Stimulated activated CD4-positive, alpha-beta T cell treated with anti-CD3 and anti-CD28 coated beads, TNF-alpha, amount 100 ng/mL, for 24 hours (primary cell): ENCODE measurements at places on chromosomes 5 and 9.

DNA sequence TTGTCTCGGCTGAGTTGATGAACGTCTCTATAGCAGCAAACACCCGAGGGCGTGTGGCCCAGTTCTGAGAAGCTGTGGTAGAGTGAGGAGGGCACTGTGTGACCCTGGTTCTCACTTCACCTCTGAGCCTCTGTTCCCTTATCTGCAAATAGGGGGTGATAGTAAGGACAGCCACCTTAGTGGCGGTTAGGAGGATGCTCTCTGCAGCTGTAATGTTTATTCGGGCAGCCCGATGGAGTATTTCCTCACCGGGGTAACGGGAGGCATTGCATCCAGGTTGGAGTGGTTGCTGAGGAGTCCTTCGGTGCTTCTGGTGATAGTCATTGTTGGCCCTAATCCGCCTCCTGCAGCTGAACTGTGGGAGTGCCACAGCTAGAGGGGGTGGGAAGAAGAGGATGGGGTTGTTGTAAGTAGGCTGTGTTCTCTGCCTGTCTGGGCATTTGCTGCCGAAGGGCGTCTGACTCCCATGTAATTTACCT, 13.9 kb downstream of the PRRC2B start:
- DNase-seq, result no peak

DNA sequence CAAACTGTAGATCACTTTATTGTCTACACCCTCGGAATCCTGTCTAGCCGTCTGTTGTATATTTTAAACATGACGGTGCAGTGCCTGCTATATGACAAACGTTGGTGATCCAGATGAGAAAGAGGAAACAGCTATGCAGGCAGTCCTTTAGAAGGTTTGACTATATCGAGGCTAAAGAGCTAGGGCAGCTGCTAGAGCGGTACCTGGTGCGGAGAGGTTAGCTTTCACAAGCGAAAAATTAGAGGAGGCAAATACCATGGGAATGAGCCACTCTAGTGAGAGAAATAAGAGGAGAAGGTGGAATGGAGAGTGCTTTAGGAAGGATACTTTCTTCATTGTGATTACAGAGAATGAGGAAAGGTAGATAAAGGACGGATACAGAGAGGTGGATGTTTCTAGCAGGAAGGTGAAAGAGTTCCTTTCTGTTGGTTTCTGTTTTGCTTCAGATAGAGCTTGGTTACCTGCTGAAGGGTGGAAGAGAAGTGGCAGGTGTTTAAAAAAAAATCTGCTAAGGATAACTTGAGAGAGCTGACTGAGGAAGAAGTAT, 959 bp upstream of the FBXL17 start:
- DNase-seq, result no peak

DNA sequence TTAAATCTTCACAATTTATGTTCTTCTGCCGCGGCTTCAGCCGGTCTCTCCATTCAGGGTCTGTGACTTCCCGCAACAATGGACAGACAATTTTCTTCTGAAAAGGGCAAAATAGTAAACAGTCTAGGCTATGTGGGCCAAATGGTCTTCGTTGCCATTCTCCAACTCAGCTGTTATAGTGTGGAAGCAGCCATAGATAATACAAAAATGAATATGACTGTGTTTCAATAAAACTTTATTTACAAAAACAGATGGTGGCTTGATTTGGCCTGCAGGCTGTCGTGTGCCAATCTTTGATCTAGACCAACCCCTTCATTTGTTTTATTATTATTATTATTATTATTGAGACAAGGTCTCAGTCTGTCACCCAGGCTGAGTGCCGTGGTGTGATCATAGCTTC, 28.1 kb downstream of the ATOX1 start:
- no peak for DNase-seq

GRCh38 chr9:87714819-87715218, 11.1 kb upstream of the CTSL start:
- DNase-seq, result no peak

DNA sequence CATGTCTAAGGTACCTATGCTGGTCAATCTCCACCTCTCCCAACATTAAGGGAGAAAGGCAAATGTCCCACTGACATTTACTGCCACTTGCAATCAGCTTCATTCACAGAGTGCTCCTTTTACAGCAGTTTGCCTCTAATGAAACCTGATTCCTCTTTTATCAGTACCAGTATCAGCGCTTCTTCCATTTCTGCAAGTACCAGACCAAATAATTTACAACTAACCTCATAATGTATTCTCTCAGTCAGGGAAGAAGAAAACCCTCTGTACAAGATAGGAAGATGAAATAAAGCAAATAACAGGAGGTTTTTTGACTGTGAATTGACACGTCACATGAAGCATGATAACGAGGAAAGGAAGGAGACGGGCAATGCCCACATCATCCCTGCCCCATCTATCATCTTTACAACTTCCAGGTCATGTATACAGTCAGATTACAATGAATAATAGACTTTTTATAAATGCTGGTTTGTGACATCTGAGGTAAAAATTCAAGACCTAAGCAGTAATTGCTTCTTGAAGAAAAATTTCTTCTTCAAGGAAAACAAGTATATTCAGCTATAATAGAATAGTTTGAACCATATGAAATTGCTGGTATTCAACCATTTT, 21.9 kb downstream of the ABITRAM start:
- no peak for DNase-seq

- DNase-seq, result no peak
Measured at GRCh38 chr9:136950656-136951276, 1.3 kb upstream of the LCN12 start.

- DNase-seq, result no peak
Measured at GRCh38 chr5:63128018-63128417, 549.4 kb downstream of the LRRC70 start.

DNA sequence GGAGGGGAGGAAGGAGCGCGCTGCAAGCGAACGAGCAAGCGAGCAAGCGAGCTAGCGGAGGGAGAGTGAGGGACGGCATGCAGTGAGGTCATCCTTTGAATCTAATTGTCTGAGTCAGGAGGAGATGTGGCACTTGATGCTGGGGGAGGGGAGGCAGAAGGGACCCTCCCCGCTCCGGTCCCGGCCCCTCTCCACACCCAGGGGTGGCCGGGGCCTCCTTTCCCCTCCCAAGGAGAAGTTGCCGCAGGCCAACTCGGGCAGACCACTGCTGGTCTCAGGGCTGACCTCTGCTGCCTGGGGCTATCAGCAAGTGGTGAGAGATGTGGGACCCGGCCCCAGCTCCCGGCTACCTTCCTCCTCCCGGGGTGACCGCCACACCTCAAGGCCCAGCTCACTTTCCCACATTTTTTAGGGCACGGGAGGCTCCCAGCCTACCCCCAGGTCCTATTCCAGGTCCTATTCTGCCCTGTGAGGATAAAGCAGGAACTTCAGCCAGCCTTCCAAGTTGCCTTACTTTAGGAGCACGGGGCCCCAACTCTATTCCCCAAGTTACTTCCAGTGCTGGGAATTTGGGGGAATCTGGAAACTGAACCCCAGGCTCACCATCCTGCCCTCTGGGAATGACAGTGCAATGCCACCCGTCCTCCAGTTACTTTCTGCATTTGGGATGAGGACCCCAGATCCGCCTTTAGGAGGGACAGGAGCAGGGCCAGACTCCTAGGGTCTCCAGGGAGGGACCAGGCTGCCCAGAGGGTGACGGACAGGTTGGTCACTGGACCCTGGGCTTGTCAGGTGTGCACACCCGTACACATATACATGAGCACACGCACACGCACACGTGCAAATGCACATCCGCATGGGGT, 11.1 kb downstream of the CNTFR start:
- DNase-seq, result no peak

DNA sequence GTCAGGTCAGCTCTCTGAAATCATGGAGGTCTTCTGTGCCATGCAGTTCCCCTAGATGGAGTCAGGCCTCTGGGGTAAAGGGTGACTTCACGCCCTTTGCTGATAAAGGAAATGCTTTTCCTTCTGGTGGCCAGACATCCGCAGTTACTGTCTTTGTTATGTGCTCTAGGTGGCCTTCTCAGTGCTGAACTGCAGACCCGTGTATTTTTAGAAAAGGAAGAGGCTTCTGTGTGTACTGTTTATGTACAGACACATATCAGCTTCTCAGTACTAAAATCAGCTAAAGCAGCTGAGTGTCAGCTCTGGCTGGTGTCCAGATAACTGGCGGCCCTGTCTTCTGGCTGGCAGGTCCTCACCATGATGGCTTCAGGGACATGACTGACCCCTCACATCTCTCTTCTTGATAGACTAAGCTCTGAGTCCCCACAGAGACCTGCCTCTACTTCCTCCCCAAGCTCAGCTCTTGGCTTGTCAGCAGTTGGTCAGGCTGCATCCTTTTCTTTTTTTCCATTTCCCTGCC, 75.3 kb downstream of the ARHGAP26 start:
- no peak for DNase-seq

DNA sequence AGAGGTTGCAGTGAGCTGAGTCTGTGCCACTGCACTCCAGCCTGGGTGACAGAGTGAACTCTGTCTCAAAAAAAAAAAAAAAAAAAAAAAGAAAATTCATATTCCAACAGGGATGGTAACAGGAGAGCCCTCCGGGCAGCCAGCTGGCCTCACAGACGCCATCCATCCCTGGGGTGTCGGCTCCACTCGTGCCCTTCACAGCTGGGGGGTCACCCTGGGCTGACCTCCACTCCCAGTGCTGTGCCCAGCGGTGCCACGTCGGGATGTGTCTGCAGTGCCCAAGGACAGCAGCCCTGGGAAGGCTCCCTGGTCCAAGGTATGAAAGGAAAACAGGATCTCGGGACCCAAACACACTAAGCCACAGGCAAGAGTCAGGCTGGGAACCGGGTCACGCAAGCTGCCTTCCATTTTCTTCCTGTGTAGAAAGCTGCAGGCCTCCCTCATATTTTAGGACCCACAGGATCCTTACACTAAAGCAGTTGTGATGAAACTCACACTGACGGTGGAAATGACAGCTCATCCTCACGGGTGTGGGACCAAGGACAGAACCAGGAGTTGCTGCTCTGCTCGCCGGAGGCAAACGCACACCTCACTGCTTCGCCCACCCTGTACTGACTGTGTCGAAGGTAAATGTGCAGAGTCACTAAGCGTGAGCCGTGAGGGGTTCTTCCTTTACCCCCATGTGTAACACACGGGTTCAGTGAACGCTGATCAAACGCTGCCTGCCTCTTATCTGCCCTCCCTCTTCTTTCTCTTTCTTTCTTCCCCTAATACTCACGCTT, 5.3 kb downstream of the SLC12A7 start:
- DNase-seq, result no peak

DNA sequence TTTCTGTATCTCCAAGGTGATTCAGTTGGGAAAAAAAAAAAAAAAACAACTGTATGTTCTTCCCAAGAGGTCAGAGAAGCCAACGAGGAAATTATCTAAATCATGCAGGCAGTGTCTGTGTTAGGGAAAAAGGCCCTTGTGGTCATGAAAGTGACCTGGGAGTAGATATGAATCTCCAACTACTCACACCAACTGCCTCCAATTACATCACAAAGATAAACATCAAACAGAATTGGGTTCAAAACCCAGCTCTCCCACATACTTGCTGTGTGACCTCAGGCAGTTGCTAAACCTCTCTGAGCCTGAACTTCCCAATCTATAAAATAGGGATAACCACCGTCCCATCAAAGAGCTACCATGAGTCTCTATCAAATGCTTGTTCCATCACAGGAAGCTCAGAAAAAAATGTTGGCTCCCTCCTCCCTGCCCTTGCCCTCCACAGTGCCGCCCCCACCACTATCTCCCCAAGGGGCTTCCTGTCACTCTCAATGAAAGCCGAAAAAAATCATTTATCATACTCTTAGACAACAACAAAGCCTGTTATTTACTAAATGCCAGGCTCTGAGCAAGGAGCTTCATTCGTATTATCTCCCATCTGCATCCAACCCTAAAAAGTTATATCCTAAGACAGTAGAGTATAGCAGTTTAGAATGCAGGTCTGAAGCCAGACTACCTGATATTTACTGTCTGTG, 42.9 kb downstream of the CDK5RAP2 start:
- DNase-seq, result no peak

DNA sequence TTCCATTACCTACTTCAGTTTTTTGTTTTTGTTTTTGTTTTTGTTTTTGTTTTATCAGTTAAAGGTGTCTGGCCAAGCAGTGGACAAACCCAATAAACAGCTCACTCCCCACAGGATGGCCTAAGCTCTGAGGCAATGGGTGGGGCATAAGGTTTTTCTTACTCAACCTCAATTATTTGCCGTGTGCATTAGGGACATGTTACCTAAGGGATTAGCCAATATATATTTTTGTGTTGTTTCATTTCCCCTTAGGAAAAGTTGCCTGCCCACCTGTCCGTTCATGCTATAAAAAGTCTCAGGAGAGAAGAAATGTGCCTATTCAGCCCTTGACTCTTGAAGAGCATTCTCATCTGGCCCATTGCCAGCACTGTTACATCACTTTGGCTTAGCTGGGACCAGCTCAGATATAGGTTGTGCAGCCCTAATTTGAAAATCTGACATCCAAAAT, 7.3 kb downstream of the SH3RF2 start:
- no peak for DNase-seq

DNA sequence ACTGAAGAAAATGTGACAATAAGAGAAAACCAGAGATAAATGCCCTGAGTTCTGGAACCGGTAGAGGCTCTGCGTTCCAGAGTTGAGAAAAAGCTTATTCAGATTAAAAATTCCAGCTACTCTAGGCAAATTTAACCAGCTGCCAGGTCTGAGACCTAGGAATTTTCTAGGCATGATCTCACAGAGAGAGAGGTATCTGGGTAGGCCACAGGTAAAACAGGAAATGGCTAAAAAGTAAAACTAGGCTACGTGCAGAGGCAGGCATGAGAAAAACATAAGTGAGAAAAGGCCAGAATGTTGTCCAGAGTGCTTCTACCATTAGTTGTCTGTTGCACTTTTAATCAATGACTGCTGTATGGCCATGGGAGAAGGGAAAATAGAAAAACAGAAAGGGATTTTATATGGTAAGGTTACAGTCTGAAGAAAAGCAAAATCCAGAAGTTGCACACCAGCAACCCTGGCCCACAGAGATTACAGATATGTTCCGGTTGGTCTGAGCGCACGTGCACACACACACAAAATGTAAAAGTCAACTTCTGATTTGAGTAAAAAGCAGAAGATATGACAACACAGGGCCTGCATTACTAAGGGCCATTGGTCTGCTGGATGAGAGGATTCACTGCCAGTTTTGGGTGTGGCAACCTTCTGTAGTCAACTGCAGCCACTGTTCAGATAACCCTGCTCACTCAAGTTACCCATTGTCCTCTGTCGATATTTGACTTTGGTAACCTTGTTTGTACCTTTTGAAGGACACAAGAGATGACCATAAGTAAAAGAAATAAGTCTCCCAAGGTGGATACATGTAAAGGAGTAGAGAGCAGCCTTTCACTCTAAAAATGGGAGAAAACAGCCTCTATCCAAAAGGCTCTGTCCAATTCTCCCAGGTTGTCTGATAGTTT, 266.0 kb downstream of the DTWD2 start:
- no peak for DNase-seq
